T-cell (primary cell): ENCODE measurements at places on chromosomes 3 and 15. TPM values are rescaled to one million over a fixed set of nuclear protein-coding genes. Genes with fewer than 3 reads are reported as not detected.

The MELTF gene
- total RNA-seq, result 2.6 TPM

The RTP1 gene
- total RNA-seq, result not detected

- DNase-seq, result no peak
Measured at GRCh38 chr3:156373095-156373494, 181.8 kb downstream of the SSR3 start.

DNA sequence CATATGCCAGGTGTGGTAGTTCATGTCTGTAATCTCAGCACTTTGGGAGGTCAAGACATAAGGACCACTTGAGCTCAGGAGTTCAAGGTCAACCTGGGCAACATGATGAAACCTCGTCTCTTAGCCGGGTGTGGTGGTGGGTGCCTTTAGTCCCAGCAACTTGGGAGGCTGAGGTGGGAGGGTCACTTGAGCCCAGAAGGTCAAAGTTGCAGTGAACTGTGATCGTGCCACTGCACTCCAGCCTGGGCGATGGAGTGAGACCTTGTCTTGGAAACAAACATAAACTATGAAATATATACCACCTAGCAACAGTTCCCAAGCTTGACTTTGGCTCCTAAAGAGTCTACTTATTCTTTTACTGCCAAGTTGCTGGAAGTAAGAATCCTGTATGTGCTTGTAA, 30.9 kb downstream of the UBE3A start:
- no peak for DNase-seq
